ENCODE measurements at places on chromosomes 11 and 22.
A peak's percentile ranks its signal among the peaks of the same experiment; 100 is the strongest.

GRCh38 chr11:57429946-57430345 lies 3.0 kb upstream of the SLC43A3 start:
- DNase-seq, result no peak

GRCh38 chr22:28808716-28809355 lies 8.5 kb upstream of the XBP1 start:
- no peak for DNase-seq

GRCh38 chr11:92136797-92137196 lies 87.8 kb upstream of the FAT3 start:
- DNase-seq, result no peak

DNA sequence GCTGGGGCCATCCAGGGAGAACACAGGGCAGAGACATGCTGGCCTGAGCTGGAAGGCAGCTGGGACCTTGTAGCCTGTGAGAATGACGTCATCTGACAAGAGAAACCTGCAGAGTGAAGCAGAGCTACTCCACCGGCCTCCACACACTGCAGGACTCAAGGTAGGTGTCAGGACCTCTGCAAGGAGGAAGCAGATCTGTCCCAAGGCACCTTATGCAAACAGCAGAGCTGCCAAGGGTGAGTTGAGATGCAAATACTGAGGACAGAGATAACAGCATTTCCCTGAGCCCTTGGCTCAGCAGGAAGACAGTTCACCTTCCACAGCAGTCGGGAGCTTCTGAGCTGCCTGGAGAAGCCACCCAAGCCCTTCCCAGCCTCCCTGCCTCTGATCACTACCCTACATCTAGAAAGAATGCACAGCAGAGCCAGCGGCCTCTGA lies 51.9 kb upstream of the IGSF9B start:
- no peak for DNase-seq

DNA sequence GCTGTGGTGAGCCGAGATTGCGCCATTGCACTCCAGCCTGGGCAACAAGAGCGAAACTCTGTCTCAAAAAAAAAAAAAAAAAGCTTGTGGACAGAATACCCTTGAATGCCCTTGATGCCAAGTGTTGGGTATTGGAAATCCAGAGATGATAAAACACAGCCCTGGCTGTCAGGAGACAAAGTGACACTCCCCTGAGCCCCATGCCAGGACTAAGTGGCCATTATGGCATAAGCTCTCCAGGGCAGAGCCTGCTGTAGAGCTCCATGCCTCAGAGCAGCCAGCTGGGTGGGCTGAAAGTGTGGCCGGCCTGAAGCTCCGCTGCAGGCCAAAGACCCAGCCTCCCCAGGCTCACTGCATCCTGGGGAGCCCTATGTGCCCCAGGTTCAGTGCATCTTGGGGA lies 4.9 kb downstream of the RNF215 start:
- no peak for DNase-seq

DNA sequence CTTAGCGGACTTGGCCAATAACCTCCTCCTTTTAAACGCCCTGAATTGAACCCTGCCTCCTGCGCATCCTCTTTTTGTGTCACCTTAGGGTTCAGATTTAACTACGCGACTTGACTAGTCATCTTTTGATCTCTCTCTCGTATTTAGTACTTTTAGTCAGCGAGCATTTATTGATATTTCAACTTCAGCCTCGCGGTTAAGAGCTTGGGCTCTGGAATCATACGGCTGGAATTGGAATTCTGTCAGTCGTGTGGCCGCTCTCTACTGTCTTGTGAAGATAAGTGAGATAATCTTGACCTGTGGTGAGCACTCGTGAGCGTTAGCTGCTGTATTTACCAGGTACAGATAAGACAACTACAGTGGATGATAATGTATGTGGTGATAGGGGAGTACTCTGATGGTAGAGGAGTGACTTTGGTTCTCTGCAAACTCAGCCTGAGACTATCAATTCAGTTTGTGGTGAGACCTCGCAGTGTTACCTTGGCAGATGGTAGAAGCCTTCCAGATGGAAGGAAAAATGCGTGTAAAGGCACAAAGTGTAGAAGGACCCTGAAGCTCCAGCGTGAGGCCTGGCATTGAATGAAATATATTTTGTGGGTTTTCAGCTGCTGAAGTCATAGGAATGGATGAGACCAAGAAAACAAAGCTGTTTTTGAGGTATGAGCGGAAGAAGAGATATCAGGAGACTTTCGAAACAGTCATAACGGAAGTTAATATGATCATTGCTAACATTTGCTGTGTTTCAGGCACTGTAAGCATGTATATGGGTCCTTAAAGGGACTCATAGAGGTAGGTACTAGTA lies 682 bp downstream of the ATM start:
- no peak for DNase-seq

GRCh38 chr11:127203490-127203889 lies 202.9 kb upstream of the KIRREL3 start:
- no peak for DNase-seq

- no peak for DNase-seq
Observed at GRCh38 chr11:131591051-131591461, 220.6 kb downstream of the NTM start.

DNA sequence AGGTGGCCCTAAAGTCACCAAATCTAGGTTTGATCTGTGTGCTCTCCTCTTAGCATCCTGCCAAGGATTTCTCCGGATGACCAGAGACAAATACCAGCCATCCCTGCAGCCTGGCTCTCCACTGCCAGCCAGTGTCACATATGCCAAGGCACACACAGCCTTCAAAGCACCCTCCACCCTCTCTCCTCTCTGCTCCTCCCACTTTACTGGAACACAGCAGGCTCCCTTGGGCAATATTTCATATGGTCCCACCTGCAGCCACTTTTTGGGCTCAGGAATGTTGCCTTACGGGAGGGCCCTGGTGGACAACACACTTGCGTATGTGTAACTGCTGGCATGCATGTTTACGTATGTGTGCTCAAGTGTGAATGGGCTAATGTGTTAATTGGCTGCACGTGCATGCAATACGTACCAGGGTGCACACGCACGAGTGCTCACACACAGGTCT lies 183.9 kb downstream of the CEP164 start:
- DNase-seq, result no peak

DNA sequence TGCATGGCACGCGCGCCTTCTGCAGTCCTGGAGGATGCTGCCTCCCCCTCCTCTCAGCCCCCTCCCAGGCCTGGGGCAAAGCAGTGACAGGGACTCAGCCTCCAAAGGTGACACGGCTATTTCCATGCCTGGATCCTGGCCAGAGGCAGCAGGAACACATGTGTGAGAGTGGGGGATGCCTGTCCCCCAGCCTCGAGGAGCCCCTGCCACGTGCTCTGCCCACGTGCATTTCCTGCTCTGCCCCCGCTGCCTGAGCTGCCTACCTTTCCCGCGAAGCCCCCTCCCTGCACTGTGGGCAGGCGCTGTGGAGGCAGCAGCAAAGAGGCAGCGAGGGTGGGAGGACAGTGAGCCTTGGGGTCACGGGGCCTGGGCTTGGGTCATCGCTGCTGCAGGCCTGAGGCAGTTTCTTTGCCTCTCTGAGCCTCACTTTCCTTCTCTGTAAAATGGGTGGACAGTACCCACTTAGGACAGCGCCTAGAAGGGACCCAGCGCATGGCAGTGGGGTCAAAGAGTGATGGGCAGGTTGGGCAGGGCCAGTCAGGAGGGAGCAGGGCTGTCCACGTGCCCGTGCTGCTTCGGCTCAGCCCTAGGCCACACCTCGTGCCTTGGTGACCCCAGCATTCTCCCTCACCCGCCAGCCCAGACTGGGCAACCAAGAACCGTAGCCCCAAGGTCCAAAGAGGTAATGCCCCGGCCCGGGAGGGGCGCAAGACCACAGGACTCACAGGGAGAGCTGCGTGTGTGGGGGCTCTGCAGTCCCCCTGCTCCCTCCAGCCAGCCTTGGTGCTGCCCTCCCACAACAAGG lies 48.6 kb downstream of the FLRT1 start:
- no peak for DNase-seq

DNA sequence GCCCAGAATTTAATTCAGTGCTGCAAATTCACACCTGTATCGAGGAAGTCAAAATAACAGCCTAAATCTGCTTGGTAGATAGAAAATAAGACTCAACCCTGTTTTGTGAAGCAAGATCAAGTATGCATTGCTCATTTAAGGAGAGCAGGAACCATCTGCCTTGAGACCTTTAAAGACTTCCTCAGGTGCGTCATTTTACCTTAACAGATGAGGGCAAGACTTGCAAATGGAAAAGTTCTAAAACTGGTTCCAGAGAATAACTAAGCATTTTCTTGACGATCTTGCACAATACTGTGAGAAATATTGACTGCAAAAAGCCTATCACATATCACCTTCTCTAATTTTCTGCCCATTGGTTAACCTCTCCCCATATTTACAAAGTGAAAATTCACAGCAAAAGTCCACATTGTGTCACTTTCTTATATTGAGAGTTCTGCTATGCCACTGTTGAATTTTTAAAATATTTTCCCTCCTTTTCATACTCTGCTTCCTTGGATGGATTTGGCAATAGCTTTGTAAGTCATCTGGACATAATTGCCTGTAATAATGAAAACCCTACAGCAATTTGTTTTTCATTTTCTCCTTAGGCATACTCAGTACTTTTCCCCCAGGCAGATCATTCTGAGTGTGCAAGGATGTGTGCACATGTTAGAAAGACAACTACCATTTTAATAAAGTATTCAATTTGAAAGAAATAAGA lies 234.2 kb downstream of the AASDHPPT start:
- no peak for DNase-seq

DNA sequence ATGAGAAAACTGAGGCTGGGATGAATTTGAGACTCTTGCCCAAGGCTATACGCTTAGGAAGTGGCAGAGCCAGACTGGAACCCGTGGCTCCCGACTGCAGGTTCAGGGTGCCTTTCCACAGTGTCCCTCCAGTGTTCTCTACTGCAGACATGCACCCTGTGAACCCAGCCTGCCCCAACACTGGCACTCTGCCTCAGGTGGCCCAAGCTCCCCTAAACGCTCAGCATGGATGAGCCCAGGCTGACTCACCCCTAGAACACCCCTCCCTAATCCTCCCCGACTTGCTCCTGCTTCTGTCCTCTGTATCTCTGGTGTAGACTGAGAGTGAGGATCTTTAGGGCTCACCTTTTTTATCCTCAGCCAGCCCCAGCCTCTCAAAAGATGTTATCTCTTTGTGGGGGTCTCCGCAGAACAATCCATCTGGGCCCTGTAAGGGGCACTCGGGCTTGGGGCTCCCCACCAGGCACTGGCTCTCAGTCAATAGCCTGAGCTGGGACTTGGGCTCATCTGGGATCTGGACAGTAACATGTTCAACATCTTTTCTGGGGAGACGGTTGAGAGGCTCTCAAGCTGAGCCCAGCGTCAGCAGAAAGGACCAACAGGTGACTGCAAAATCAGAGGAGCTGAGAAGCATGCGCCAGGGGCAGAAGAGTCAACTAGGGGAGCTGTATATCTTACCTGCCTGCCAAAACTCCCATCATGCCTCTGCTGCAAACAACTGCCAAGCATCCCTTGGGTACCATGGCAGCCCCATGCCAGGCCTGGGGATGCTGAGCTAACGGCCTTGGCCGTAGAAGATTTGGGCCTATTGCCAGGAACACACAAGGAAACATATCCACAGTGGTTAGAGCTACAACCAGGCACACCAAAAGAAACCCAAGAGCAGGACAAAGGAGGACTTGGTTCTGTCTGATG lies 176.2 kb downstream of the BUD13 start:
- DNase-seq, result no peak

GRCh38 chr11:63855975-63856374 lies 17.1 kb downstream of the MARK2 start:
- DNase-seq, result no peak

DNA sequence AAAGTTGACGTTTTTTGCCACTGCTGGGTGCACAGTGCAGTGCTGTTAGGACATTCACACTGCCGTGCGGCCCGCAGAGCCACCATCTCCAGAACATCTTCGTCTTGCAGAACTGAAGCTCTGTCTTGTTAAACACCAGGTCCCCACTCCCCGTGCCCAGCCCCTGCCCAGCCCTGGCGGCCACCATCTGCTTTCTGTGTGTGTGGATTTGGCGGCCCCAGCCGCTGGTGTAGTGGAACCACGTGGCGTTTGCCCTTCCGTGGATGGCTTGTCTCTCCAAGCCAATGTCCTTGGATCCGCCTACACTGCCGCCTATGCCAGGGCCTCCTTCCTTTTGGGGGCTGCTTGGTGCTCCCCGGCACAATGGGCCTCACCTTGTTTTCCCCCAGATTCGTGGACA lies 8.2 kb upstream of the MUC5AC start:
- no peak for DNase-seq

GRCh38 chr11:33692013-33692504 lies 8.6 kb downstream of the C11orf91 start:
- no peak for DNase-seq

DNA sequence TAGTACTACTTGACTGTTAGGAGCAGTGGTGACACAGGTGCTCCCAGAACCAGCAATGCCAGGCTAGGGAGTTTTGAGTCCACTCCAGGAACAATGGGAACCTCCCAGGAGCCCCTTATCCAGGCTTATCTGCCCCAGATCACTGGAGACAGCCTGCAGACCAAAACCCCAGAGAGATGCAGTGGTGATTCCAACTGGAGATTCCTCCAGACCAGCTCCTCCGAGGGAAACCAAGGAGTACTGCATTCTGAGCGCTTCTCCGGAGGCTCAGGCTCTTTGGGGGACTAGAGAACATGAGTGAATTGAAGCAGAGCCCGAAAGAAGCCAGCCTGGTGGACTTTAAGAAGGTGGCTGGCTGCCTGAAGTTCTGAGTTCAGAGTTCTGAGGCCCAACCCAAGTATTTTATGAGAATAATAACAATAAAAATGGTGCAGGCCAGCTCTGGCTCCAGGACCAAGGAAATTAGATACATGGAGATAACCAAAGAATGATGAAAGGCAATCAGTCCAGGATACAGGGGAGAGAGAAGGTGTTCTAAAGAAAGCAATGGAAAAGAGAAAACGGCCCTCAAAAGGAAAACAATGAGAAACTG lies 1.3 kb upstream of the TMEM25 start:
- no peak for DNase-seq

GRCh38 chr22:35561796-35562526 lies 21.3 kb downstream of the RASD2 start:
- DNase-seq, result no peak

DNA sequence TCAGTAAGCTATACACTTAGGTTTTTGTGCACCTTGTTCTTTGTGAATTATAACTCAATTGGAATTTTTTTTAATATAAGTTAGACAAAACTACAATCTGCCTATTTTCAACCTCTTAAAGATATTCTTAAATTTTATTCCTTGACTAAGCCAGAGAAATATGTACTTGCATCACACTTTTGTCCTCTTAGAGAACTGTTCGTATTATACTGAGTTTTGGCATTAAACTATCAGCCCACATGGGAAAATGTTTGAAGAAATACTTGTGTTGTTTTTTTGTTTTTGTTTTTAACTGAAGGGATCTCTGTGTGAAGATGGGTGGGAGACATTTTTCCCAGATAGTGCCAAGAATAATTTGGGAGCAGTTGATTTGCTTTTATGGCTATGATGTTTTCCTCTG lies 25.3 kb downstream of the CEP295 start:
- no peak for DNase-seq

DNA sequence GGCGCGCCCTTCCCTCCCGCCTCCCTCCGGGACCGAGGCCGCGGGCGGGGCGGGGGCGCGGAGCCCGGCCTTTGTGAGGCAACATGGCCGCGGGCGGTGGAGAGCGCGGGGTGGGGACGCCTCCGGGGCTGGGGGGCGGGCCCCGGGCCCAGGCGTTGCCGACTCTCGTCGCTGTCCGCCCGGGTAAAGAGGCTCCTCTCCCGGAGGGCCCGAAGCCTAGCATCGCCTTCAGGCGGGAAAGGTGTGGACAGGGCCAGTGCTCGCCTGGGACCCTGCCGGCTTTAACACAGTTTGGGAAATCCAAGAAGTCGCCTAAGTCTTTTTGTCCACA lies 369 bp downstream of the DGCR8 start:
- DNase-seq, result peak; percentile 71

- DNase-seq, result no peak
Observed at GRCh38 chr11:129528296-129528695, 152.6 kb downstream of the BARX2 start.
